Small intestine (tissue), 16 donors: ENCODE measurements at places on chromosomes 7 and 10. TPM values are rescaled to one million over a fixed set of nuclear protein-coding genes. Genes with fewer than 3 reads are reported as not detected.

DNA sequence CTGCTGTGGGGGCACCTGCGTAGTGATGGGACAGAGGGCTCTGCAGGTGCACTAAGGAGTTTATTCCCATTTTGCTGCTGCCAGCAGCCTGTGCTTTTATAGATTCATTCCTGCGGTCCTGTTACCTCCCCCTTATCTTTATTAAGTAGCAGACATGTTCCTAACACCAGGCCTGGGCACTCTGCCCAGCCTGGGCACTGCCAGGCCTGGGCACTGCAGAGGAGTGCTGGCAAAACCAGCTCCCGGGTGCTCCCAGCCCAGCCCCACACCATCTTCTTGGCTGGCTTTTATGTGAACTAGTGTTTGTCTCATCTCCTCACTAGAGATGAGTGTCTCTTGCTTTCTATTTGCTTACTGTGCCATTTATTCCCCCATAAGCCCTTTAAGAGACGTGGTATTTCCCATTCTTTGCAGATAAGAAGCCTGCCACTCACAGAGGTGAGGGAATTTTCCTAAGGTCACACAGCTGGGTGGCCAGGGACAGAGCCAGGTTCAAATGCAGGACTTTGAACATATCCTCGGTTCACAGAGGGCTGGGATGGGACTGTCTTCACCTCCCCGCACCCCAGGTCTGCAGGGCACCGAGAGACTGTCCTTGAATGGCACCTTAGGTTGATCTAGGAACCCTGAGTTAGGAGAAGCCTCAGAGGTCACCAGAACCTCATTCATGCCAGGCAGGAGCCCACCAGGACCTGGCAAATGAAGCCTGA is 14.6 kb upstream of the DRGX start:
- H3K27ac ChIP-seq = no peak overlapping the region
- no peak for DNase-seq
- H3K4me1 ChIP-seq = no peaks in the 10 kb centered on the region
- H3K27me3 ChIP-seq = peaks cover 2% of the 10 kb centered on the region
- no peaks in the 10 kb centered on the region for H3K36me3 ChIP-seq

DNA sequence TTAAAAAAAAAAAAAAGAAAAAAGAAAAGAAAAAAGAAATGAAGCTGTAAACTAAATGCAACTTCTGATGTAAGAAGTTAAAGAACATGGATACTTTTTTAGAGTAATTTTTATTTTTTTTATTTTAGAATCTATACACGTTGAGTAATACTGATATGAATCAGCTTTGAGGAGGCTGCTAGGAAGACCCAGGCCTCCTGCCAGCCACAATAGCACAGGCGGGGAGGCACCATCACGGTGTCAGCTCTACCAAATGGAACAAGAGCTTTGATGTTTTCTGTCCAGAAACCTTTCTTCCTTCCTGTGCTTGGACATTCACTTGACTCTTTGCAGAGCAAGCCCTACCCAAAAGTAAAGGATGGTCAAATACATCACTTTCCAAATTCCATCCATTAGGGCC is 45.3 kb upstream of the EGR2 start:
- no peak overlapping the region for H3K4me3 ChIP-seq
- no peak for DNase-seq
- no peaks in the 10 kb centered on the region for H3K36me3 ChIP-seq
- H3K4me1 ChIP-seq = no peaks in the 10 kb centered on the region
- H3K27me3 ChIP-seq = no peaks in the 10 kb centered on the region

DNA sequence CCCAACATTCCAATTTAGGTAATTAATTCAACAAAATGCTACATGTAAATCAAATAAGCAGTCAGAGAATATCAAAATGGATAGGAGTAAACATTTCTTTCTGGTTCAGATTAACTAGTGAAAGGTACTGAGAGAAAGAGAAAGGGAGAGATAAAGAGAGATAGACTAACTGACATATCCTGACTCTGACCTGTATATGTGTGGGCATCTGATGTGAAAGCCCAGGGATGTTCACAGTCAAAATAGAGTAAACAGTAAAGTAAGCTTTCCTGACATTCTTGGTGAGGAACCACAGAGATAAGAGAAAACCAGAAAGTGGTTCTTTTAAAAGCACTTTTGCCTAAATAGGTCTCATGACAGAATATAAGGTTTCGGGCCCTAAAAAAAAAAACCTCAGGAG is 37.5 kb upstream of the ANK3 start:
- H3K36me3 ChIP-seq = no peaks in the 10 kb centered on the region
- no peak overlapping the region for H3K4me3 ChIP-seq
- no peak overlapping the region for H3K27ac ChIP-seq
- H3K27me3 ChIP-seq = no peaks in the 10 kb centered on the region

- H3K4me1 ChIP-seq = no peaks in the 10 kb centered on the region
- H3K36me3 ChIP-seq = no peaks in the 10 kb centered on the region
- H3K27me3 ChIP-seq = no peaks in the 10 kb centered on the region
These were observed 120.8 kb upstream of the CDCA7L start for GRCh38 chr7:22066522-22066921.

- no peak overlapping the region for H3K27ac ChIP-seq
- no peaks in the 10 kb centered on the region for H3K36me3 ChIP-seq
- H3K27me3 ChIP-seq = peaks cover 19% of the 10 kb centered on the region
- no peak overlapping the region for H3K4me3 ChIP-seq
- no peaks in the 10 kb centered on the region for H3K4me1 ChIP-seq
- no peak for DNase-seq
These were observed 14.4 kb upstream of the CALU start for GRCh38 chr7:128724743-128725142.

GRCh38 chr7:91374321-91374989 is 110.2 kb downstream of the FZD1 start:
- no peaks in the 10 kb centered on the region for H3K4me1 ChIP-seq
- H3K27ac ChIP-seq = no peak overlapping the region
- no peak overlapping the region for H3K4me3 ChIP-seq
- no peaks in the 10 kb centered on the region for H3K36me3 ChIP-seq
- no peak for DNase-seq

GRCh38 chr7:110296321-110296720 is 794.6 kb upstream of the LRRN3 start:
- H3K36me3 ChIP-seq = no peaks in the 10 kb centered on the region
- no peak for DNase-seq
- H3K4me1 ChIP-seq = no peaks in the 10 kb centered on the region
- H3K4me3 ChIP-seq = no peak overlapping the region
- H3K27me3 ChIP-seq = no peaks in the 10 kb centered on the region
- H3K27ac ChIP-seq = no peak overlapping the region

- no peak overlapping the region for H3K4me3 ChIP-seq
- H3K27ac ChIP-seq = no peak overlapping the region
- no peak for DNase-seq
- no peaks in the 10 kb centered on the region for H3K36me3 ChIP-seq
- H3K27me3 ChIP-seq = no peaks in the 10 kb centered on the region
These were observed 47.5 kb upstream of the ADGRA1 start for GRCh38 chr10:133040198-133040597.

- no peaks in the 10 kb centered on the region for H3K27me3 ChIP-seq
- H3K4me3 ChIP-seq = no peak overlapping the region
- H3K36me3 ChIP-seq = no peaks in the 10 kb centered on the region
- no peak overlapping the region for H3K27ac ChIP-seq
- H3K4me1 ChIP-seq = no peaks in the 10 kb centered on the region
- no peak for DNase-seq
These were observed 126.2 kb upstream of the NRP1 start for GRCh38 chr10:33460505-33461294.

DNA sequence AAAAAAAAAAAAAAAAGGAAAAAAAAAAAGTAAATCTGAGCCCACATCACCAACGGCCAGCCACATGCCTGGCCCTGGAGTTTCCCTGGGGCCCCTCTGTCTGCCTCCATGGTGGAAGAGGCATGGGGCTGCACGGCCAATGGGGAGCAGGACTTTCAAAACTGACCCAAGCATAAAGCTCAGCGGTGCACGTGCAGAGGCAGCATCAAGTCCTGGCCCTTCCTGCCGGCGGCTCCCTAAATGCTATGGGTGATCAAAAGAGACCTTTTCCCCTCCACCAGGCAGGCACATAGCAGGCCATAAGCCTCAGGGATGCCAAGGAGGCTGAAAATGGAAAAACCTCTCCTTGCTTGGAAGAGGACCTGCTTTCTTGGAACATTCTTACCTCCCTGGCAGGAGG is 94.3 kb downstream of the OAT start:
- DNase-seq = no peak
- H3K36me3 ChIP-seq = no peaks in the 10 kb centered on the region
- no peak overlapping the region for H3K4me3 ChIP-seq
- no peaks in the 10 kb centered on the region for H3K4me1 ChIP-seq
- H3K27me3 ChIP-seq = no peaks in the 10 kb centered on the region
- H3K27ac ChIP-seq = no peak overlapping the region

DNA sequence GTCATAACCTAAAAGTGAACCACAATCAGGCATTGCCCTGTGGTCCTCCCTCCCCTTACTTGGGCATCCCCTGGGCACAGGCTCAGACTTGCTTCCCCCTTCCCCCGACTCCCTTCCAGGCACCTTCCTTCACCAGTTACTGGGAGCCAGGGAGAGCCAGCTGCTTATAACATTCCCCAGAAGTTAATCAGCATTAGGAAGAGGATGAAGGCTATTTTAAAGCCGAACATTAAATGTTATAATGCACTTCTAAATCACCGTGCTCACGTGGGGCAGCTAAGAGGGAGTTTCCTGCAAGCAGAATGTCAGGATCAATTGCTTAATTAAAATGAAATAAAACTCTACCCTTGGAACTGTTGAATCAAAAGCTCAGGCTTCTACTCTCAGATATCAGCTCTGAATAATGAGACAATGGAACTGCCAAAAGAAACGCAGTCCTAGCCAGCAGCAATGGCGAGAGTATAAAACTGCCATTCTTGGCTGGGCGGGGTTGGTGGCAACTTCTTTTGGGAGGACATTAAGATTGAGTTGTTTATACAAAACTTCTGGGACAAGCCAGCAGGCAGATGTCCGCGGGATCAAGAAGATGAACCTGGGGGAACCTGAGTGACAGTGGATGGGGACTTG is 169.5 kb downstream of the FANK1 start:
- H3K4me1 ChIP-seq = no peaks in the 10 kb centered on the region
- no peak overlapping the region for H3K4me3 ChIP-seq
- H3K36me3 ChIP-seq = no peaks in the 10 kb centered on the region
- no peak overlapping the region for H3K27ac ChIP-seq
- H3K27me3 ChIP-seq = no peaks in the 10 kb centered on the region

DNA sequence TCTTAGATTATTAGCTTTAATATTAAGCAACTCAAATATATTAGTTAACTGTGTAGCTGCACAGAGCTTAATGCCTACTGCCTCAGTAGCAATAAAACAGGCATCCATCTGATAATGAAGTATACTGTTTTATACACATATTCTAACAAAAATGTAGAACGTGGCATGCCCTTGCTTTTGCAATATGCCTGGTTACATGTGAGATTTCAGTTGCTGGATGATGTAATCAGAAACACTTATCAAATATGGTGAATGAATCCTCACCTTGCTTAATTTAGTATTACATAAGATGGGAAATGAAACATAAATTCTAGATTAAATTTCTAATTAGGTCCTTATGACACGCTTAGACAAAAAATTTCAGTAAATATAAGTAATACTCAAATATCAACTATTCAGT is 8.0 kb downstream of the DNAJC1 start:
- no peak overlapping the region for H3K4me3 ChIP-seq
- DNase-seq = no peak
- no peaks in the 10 kb centered on the region for H3K36me3 ChIP-seq
- no peak overlapping the region for H3K27ac ChIP-seq
- H3K4me1 ChIP-seq = peaks cover 3% of the 10 kb centered on the region

DNA sequence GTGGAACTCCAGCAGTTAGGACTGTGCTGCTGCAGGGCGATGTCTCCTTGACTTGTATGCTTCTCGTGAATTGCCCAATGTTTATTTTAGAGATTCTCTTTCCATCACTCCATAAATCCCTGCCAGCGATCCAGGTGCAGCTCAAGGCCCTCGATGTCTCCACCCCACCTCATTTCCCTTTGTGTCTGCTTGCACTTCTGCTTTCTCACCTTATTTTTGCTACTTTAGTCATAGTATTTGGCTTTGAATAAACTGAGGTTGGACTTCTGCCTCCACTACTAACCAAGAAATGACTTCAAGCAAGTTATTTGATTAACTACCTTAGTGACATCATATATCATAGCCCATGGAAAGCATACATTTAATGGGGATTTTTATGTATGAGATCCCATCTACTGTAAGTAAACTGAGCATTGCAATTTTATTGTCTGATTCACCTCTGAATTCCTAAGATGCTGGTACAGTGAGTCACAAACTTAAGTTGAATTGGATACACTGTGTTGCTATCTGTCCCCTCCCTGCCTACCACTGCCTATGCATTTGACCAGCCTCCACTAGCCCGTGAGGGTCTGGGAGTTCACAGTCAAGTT is 255.8 kb downstream of the ABCA13 start:
- DNase-seq = no peak
- H3K27me3 ChIP-seq = no peaks in the 10 kb centered on the region
- no peaks in the 10 kb centered on the region for H3K4me1 ChIP-seq

GRCh38 chr7:27164367-27165088 is 809 bp downstream of the HOXA9 start:
- peaks cover 72% of the 10 kb centered on the region for H3K27me3 ChIP-seq
- no peaks in the 10 kb centered on the region for H3K36me3 ChIP-seq
- DNase-seq = no peak
- peak overlapping the region; percentile 40 for H3K4me3 ChIP-seq
- H3K27ac ChIP-seq = no peak overlapping the region

GRCh38 chr7:66125052-66125694 is 10.5 kb downstream of the CRCP start:
- no peak overlapping the region for H3K4me3 ChIP-seq
- H3K27ac ChIP-seq = no peak overlapping the region
- no peak for DNase-seq
- H3K36me3 ChIP-seq = no peaks in the 10 kb centered on the region

- H3K36me3 ChIP-seq = no peaks in the 10 kb centered on the region
- H3K27ac ChIP-seq = no peak overlapping the region
- no peak for DNase-seq
These were observed 18.4 kb upstream of the STEAP2 start for GRCh38 chr7:90192876-90193750.

GRCh38 chr7:94266238-94266644 is 128.5 kb upstream of the COL1A2 start:
- no peaks in the 10 kb centered on the region for H3K27me3 ChIP-seq
- H3K4me3 ChIP-seq = no peak overlapping the region
- H3K36me3 ChIP-seq = no peaks in the 10 kb centered on the region
- no peak for DNase-seq
- no peak overlapping the region for H3K27ac ChIP-seq
- no peaks in the 10 kb centered on the region for H3K4me1 ChIP-seq

GRCh38 chr7:2941216-2941859 is 97.2 kb upstream of the GNA12 start:
- no peaks in the 10 kb centered on the region for H3K4me1 ChIP-seq
- no peak overlapping the region for H3K27ac ChIP-seq

GRCh38 chr7:33258491-33258951 is 129.2 kb downstream of the BBS9 start:
- no peak overlapping the region for H3K27ac ChIP-seq
- no peaks in the 10 kb centered on the region for H3K4me1 ChIP-seq
- DNase-seq = no peak
- H3K4me3 ChIP-seq = no peak overlapping the region

CYP3A5 gene
- 613 TPM for polyA plus RNA-seq

TET1 gene
- polyA plus RNA-seq = 0.31 TPM

CUZD1 gene
- 0.67 TPM for polyA plus RNA-seq

ITGA8 gene
- 13.7 TPM for polyA plus RNA-seq

PIP gene
- not detected for polyA plus RNA-seq

GPER1 gene
- polyA plus RNA-seq = 4.7 TPM

ZNF736 gene
- 3.5 TPM for polyA plus RNA-seq

LIPM gene
- not detected for polyA plus RNA-seq

CCZ1 gene
- 46.5 TPM for polyA plus RNA-seq

SLC35G1 gene
- polyA plus RNA-seq = 74.3 TPM

VAX1 gene
- polyA plus RNA-seq = not detected

CRYGN gene
- polyA plus RNA-seq = 0.07 TPM
